Tibial nerve (tissue), 4 donors: ENCODE measurements at places on chromosomes 5 and 9.

DNA sequence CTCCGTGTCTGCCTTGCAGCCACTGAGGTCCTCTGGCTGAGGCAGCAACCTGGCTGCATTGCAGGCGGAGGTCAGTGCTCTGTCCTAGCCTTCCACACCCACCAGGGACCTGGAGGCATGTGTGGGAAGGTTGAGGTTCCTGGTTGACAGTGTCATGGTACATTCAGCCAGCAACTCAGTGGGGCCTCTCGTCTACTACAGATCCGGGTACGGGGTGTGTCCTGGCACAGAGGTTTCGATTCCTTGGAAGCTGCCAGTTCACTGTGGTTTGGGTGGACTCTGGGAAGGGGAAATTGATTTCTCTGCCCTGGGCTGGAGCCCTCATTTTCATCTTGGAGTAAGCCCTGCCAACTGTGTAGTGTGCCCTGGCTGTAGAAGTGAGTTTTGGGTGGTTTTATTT lies 45.1 kb downstream of the PDE8B start:
- no peak for DNase-seq

DNA sequence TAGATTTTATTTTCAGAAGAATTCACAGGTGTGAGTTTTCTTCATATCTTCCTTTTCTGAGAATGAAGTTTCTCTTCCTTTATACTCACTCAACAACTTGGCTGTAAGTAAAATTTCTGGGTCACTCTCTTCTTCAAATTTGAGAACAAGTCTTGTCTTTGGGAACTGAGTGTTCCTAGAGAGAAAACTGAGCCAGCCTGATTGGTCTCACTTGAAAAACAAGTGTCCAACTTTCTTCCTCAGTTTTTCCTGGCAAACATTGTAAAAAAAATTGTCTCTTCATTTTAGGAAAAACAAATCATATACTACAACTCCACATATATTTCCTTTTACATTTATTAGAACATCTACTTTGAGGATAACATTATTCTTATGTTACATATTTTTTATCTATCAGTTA lies 156.1 kb upstream of the GHR start:
- DNase-seq = no peak

- DNase-seq = no peak
Observed at GRCh38 chr9:130665431-130666392, 1.3 kb downstream of the PRDM12 start.

GRCh38 chr5:34586117-34586885 lies 69.8 kb upstream of the RAI14 start:
- DNase-seq = no peak

- no peak for DNase-seq
Observed at GRCh38 chr5:36741128-36741527, 134.7 kb downstream of the SLC1A3 start.

DNA sequence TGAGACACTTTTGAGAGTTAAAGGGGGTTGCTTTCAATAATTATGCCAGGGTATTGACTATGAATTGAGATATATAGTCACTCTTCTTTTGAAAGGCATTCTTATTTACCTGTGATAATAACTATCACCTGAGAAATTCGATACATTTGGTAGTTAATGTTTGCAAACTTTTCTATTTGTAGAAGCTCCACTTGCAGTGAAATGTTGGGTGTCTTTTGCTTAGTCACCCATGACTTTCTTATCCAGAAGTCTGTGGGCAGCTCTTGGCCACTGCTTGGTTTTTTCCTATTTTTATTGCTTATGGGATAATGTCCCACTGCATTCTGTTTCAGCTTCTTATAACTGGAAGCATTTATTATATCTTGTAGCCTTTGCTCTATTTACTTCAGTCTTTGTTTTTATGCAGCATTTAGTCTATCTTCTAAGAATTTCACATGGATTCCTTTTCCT lies 3.9 kb downstream of the MACIR start:
- no peak for DNase-seq

GRCh38 chr5:181027452-181028031 lies 12.5 kb upstream of the BTNL9 start:
- DNase-seq = no peak

DNA sequence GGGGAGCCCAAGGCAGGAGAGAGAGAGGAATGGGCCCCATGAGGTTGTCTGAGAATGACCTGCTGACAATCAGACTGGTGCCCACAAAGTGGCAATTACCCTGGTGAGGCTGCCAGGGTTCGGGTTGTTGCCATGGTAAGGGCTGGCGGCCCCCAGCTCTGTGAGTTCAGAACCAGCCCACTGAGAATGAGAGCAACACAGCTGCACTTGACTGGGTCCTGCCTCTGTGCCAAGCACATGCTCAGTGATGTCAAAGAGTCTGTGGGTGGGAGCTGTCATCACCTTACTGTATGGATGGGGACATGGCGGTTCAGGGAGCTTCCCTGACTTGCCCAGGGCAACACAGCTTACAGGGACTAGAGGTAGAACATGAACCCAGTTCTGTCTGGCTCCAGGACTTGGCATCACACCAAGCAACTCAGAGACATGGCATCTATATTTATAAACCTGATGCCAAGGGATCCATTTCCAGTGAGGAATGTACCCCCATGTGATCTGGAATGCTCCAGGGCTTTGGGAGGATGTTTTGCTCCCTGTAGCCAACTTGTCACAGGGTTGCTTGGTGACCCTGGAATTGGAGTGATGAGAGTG lies 38.2 kb upstream of the TEX48 start:
- no peak for DNase-seq

DNA sequence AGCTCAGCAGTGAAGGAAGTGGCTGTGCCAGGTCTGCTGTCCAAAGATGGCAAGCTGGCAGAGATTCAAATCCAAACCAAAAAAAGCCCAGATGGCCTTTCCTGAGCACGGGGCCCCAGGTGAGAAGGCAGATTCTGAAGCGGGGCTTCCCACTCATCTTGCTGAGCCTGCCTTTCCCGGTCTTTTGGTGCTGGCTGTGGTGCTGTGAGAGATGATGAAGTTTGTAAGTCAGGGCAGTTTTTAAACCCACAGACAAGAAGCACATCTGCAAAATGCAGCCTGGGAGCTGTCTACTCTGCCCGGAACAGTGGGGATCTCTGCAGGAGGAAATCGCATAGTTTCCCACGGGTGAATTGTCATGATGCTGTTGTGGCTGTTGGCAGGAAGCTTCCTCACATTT lies 85.0 kb upstream of the IRX4 start:
- no peak for DNase-seq

DNA sequence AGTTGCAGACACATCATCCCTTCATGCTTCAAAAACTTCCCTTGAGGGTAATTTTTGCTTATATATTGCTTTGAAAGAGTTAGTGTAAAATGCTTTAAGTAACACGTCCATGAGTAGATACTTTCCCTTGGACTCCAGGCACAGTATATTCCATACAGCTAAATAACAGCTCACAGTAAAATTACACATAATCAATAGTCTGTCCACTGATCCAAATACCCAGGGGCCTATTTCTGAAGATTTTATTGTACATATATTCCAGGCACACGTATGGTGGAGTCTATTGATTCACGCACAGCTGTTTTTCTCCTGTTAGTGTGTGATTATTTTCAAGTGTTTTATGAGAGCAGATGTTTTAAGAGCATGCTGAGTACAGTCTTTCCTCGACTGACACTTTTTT lies 223.7 kb upstream of the GRAMD2B start:
- no peak for DNase-seq

DNA sequence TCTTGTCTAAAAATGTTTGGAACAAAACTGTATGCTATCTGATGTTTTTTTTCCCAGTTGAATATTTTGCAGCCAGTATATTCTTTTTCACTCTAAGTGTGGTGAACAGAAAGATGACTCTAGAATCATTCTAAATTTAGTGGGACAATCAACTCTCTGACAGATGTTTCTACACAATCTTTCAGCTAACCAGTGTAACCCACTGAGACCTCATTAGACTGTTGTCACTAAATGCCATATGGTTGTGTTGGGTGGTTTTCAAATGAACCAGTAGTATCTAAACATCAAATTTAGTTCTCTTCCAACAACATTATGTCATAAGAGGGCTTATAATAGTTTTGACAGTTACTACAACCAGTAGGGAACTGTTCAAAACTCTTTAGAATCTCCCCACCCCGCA lies 129.6 kb upstream of the PRLR start:
- no peak for DNase-seq

- DNase-seq = no peak
Observed at GRCh38 chr5:37520811-37521210, 141.7 kb downstream of the WDR70 start.

- DNase-seq = no peak
Observed at GRCh38 chr9:126788634-126789349, 16.0 kb upstream of the ZBTB43 start.

DNA sequence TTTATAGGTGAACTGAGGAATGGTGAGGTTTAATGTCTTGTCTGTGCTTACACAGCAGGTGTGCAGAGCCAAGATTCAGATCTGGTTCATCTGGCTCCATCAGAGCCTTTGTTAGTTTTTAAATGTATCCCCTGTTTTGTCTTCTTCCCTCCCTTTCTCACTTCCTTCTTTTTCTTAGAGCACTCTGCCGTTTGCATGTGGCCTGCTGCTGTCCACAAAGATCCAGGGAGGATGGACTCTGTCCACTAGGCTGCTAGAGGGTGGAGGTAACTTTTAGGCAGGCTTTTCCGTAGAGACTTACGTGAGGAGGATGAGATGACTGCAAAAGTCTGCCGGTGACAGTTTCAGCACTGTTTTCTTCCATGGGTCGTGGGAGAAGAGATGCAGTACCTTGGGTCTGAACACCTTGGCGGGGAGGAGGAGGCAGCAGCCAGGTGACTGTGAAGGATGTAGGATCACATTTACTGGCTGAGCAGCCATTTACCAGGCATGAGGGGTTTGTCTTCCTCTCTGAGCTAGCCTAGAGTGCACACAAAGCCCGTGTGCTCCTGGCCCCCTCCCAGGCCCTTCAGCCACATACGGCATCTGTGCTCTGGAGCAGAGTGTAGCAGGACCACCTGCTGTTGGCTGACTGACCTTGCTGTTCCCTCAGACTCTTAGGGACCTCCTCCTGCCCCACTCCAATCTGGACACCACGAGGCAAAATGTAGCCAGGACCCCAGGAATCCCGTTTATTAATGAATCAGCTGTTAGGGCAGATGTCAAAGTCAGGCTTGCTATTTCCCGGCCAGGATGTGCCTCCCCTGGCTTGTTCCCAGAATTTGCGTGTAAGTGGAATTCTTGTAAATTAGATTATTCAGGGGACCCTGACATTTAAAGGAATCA lies 1.8 kb downstream of the NTMT1 start:
- no peak for DNase-seq
